ENCODE measurements at places on chromosomes 4 and X.
A peak's percentile ranks its signal among the peaks of the same experiment; 100 is the strongest.

DNA sequence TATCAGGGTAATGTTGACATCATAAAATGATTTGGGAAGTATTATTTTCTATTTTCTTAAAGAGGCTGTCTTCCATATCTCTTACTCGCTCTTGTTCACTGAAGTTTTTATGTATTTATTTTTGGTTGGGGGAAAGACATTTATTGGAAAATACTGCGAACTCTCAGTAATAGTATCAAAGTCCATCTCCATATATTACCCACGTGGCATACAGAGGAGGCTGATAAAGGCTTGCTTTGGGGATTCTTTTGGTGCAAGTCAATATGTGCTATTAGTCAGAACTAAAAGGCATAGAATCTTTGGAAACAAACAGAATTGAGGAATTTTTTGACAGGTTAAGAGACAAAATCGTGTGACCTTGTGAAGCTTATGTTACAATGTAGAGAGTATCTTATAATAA is 101.3 kb downstream of the NYX start:
- DNase-seq = no peak

GRCh38 chr4:16790508-16790907 is 107.9 kb downstream of the LDB2 start:
- DNase-seq = no peak

- DNase-seq = no peak
Observed at GRCh38 chrX:109184506-109185139, 297.3 kb downstream of the GUCY2F start.

GRCh38 chrX:18548996-18549395 is 122.9 kb downstream of the RS1 start:
- no peak for DNase-seq

GRCh38 chr4:10611673-10612072 is 72.9 kb downstream of the CLNK start:
- no peak for DNase-seq

DNA sequence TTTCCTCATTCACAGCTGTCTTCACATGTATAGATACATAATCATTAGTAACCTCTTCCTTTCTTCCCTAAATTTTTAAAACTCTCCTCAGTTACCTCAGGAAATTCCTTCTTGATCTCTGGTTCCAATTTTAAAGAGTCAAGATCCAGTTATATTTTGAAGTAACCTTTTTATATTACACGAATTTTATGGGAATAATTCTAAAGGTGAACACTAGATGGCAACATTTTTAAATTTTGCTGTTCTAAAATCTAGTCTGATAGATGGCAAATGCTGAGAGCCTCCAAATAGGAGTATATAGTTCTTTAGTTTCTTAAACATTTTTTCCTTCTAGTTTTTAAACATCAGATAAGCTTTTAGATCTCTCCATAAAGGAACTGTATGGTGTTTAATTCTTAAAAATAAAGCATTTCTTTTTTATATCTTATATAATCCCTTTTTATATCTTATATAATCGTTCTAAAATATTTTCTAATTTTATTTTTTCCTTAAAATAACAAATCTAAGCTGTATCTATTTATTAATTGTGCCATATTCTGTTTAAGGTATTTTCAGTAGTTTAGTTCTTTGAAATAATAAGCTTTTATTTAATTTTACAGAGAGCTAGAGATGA is 37.9 kb upstream of the PAPSS1 start:
- peak; percentile 47 for DNase-seq

DNA sequence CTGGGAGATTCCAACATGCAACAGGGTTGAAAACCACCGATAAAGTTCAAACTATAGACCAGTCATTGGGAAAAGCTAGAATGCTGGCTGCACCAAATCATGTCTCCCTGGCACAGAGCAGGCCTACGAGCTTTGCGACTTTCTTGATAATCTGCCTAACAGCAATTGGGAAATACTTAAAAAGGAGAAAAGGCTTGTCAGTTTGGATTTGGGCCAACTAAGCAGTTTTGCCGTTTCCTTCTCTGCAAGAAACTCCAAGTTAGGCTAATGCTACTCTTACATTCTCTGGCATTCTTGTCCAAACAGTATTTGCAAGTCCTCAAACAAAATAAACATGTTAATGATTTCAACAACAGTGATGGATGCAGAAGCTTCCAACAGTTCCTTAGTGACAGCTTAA is 87.9 kb downstream of the PDK3 start:
- DNase-seq = no peak

GRCh38 chrX:130018143-130018542 is 35.7 kb downstream of the BCORL1 start:
- no peak for DNase-seq

GRCh38 chr4:186013419-186014186 is 55.4 kb upstream of the TLR3 start:
- no peak for DNase-seq

DNA sequence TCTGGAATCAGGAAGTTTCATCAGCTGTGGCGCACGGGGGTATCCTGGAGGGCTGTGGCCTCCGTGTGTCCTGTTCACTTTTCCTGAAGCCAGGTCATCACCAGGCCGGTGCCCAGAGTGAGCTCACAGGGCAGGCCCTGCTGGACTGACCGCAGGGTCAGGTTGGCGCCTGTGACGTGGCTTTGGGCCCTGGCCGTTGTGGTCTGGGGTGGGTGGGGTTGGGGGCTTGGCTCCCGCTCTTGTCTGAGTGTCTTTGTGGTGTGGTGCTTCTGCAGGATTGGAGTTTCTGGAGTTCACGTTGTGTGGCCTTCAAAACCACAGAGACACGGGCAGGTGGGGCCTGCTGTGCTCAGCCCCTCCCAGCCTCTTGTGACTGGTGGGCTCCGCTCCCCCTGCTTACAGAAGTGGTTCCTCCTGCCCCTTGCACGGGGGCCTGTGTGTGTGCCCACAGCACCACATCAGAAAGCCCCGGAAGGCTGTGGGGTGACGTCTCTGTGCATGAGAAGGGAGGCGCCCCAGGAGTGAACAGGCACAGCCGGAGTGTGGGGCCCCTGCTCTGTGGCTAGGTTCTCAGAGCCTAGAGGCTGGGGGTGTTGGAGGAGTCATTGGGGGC is 9.5 kb downstream of the RGS12 start:
- no peak for DNase-seq

DNA sequence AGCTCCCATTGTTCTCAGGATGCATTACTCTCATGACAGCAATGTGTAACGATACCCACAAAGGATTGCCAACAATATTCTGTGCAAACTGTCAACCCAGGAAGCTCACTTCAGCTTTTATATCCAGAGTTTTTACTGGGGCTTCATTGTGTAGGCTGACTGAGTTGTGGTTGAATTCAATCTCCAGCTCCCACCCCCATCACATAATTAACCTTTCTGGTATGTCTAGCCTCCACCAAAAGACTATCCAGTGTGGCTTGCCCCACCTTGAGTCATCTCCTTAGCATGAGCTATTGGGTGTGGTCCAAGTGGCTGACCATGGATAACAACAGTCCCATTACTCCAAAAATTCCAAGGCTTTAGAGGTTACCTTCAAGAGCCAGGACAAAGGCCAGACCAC is 17.7 kb upstream of the TAB3 start:
- peak; percentile 27 for DNase-seq

- peak; percentile 28 for DNase-seq
Observed at GRCh38 chr4:39410415-39410814, 3.7 kb downstream of the KLB start.

- DNase-seq = no peak
Observed at GRCh38 chrX:31126205-31126604, 54.4 kb upstream of the FTHL17 start.

GRCh38 chrX:40736170-40736505 is 796 bp upstream of the MED14 start:
- no peak for DNase-seq

- no peak for DNase-seq
Observed at GRCh38 chr4:186204686-186205085, 13.3 kb downstream of the CYP4V2 start.

DNA sequence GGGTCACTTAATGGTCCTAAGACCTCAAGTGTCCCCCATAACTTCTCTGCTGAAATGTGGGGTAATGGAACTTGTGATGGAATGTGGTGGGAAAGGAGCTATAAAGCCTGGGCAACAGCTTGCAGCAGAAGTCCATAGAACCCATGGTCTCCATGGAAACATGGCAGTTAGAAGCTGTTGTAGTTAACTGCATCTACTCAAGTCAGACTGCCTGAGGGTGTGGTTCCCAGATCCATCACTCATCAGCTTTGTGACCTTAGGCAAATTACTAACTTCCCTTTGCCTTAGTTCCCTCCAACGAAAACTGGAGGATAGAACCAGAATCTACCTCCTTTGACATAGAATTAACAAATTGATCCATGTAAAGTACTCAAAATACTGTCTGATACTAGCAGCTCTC is 113.0 kb downstream of the SPATA18 start:
- no peak for DNase-seq

DNA sequence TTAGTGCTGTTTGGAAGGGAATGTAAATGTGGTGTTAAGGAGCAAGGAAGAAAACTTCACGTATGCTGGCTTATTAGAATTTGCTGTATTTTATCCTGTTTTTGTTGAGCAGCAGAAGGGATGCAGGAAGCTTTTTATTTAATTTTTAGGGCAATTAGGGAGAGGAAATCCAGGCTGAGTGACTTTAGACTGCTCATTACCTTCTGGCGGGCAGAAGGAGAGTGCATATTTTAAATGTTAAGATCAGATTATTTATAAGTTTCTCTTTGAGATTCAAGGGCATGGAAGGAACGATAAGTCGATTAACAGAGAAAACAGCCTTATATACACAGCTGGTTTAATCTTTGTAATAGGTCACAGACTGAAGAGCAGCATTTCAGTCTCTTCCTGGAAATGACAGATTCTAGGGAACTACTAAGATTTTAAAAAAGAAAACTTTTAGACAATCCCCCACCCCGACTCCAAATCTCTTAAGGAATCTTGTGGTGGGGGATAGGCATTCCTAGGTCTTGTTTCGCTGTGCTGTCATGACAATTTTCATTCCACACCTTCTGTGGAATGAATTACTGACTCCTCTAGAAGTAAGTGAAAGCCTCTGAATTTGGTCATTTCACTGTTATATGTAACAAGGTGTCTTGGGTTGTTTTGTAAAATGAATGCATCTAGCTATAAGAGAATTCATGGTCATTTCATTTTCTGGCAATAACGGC is 402.5 kb downstream of the RAPGEF2 start:
- DNase-seq = no peak

DNA sequence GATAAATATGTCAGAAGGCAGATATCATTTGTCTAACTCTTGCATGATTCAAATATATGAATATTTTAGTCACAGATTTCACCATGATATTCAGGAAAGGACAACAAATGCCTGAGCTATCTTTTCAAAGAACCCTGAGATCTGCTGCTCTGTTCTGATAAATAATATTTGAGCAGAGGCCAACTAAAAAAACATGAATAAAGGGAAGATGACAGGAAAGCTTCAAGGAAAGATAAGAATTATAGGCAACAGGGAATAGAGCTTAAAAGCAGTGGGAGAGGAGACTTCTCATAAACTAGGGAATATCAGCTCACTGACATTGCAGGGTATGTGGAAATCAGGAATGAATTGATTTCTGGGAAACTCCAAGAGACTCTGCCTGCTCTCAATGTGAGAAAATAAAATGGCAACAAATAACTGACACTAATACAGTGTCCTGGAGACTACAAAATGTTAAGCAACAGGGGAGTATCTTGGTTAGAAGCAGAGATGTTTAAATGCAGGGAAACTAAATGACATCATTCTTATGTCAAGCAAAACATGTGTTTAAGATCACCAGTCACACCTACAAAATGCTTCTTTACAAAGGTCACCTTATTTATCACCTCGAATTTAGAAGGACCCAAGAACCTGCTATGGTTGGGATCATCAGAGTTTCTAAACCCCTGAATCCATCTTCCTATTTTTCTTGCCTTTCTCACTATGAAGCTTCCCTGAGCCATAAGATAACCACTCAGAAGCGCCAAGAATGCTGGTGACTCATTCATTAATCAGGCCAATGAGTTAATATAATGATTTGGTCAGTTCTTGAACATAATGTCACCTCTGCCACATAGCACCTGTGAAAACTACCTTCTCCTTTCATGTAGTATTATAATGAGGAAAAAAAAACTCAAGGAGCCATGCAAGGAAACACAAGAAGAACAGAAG is 78.1 kb downstream of the NDST3 start:
- DNase-seq = no peak

DNA sequence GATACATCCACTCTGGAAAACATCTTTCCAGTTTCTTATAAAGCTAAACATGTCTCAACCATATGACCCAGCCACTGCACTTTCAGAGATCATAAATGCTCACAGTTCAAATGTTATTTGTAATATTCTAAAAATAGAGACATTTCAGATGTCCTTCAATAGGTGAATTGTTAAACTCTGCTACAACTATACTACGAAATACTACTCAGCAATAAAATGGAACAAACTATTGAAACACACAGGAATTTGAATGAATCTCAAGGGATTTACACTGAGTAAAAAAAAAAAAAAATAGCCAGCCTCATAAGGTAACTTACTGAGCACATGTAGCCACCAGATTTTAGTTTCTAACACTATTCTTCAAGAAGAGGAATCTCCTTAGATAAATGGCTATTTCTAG is 253.9 kb downstream of the PCDH18 start:
- peak; percentile 9 for DNase-seq

DNA sequence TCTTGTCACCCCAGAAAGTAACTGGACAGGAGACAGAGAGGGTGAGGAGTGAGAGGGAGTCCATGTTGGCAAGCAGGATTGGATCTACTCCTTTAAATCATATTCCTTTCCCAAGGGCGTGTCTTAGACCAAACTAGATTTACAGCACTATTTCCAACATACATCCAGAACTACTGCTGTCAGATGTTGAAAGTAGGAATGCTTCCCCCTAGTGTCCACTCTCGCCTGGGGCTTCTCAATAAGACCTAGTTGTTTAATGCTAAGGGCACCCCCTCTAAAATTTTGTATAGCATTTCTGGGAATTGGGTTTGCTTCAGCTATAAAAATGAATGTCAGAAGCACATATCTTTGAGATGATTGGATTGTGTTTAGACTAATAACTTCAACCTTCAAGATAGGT is 13.3 kb downstream of the OFD1 start:
- DNase-seq = peak; percentile 70

GRCh38 chrX:20965270-20966044 is 408.8 kb upstream of the CNKSR2 start:
- DNase-seq = no peak

DNA sequence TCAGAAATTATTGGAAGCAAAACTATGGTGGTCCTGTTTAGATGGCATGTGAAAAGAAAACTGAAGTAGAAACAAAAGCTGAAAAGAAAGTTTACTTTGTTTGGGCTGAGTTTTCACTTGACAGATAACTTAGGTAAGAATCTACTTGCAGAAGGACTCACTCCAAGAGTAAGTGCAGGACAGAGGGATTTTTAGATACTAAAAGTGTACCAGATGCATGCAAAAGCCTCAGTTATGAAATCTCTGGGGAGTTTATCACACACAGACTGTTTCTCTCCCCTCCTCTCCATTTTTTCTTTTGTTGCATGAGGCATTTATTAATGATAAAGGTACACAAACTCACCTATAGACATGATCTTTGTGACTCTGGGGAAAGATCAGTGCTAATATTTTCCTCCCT is 127.5 kb upstream of the GIMD1 start:
- no peak for DNase-seq

DNA sequence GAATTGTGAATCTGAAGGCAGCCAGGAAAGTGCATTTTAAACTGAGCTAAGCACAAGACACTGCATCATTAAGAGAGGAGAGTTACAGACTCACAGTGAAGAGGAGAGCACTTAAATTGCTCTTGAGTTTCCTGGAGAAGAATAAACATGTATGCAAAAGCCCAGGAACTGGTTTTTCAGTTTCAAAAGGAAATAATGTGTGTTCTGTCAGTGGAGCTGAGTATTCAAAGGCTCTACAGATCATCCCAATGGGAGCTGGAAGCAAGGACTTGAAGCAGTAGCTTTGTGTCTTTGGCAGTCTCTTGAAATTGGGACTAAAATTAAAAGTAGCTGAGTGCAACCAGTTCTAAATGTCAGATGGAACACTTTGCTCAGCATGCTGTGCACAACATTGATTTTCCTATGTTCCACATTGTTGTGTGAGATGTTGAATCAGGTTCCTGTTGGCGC is 147.5 kb upstream of the ANK2 start:
- peak; percentile 52 for DNase-seq

Measured in SK-MEL-5 (cell line).